ENCODE measurements at places on chromosomes 1 and 21.

- peak; percentile 51 for DNase-seq
Measured at GRCh38 chr1:155113450-155113980, 14.2 kb upstream of the EFNA1 start.

GRCh38 chr1:174996476-174996875 lies 3.3 kb upstream of the CACYBP start:
- no peak for DNase-seq

DNA sequence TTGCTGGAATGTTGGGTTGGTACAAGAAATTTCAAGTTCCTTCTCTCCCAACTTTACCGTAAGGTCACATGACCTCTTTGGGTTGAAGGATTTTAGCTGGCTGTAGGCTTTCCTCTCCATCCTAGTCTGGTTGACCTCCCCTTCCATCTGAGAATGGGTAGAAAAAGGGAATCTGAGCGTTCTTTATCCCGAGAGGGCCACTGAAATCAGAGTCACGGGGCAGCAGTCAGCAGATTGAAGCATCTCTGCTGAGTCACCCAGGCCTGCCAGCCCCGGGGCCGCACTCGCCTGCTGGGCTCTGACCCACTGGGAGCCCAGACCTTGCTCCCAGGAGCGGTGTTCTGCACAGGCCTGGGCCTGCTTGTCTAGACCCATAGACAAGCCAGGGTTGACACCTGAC lies 31.0 kb downstream of the TMCC2 start:
- DNase-seq = no peak

- peak; percentile 38 for DNase-seq
Measured at GRCh38 chr21:26846036-26846931, 1.1 kb upstream of the ADAMTS1 start.

DNA sequence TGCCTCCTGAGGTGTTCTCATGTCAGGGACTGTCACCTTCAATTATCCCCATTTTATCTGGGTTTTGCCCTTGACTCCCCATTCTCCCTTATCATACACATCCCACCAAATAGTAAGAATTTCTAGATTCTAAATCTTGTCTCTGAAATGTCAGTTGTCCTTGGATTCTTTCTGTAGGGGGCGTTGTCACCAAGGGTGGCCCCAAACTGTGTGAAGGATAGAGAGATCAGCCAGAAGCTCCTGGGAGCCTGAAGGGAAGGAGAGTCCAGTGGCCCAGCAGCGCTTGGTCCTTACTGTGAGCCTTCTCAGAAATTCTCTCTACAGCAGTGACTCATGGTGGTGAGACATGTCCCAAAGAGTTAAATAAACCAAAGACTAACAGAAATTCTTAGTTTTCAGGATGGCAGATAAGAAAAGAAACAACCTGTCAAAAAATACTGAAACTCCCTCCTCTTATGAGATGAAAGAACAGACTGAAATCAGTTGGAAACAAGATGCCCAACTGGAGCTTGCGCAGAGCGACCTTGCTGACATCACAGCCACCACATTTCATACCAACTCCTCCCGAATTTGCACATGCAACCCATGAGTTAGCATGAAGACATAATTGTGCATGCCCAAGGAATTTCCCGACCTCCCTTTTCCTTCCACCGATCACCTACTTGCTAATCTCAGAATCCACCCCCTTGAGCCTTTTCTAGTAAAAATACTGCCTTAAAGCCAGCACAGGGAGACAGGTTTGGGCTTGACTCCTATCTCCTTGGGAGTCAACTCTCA lies 109.8 kb downstream of the ELAVL4 start:
- DNase-seq = no peak

DNA sequence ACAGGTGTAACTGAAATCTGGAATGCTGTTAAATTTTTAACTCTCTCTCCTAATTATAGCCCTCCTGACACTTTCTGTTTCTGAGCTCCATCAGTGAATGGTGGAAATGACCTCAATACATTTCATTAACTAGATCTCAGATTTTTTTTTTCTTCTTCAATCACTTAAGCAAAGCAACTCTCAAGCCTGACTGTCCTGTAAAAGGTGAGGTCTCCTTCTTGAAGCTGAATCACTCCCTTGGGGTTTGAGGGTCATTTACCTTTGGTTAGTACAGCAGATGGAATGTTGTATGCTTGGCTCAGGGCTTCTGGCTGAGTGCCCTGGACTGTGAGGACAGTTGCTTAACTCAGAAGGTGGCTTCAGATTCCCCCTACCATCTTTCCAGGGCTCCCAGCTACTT lies 518.7 kb downstream of the PTPRC start:
- DNase-seq = no peak

GRCh38 chr1:56535939-56536338 lies 43.4 kb downstream of the PLPP3 start:
- no peak for DNase-seq

DNA sequence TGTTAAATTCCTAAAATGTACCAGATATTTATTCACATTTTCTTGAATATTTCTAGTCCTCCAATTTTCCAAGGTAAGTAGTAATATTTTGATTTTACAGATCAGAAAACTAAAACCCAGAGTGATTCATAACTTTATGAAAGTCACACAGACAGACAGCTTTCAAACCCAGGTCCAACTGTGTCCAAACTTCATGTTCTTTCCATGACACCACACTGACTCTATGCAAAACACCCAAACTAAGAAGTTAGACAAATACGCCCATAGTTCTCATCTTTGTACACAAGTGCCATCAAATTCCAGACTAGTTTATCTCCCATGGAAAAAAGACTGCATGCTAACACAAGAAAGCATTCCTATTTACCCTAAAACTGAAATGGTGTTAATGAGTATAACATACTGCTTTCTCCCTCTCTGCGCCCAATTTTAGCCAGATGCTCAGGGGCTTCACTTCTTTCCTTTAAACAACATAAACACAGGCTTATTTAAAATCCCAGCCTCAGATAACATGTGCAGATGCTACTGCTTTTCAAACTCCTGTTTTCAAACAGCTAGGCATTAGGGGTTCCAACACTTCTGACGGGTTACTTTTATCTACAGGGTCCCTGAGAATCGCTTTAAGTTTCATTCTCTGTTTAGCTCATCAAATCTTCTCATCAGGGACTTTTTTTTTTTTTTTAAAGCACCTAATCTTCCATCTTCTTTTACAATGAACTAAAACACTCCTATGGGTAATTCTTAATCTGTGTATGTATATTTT lies 44.6 kb downstream of the WASF2 start:
- DNase-seq = peak; percentile 48

- no peak for DNase-seq
Measured at GRCh38 chr1:10832703-10833102, 36.3 kb upstream of the CASZ1 start.

DNA sequence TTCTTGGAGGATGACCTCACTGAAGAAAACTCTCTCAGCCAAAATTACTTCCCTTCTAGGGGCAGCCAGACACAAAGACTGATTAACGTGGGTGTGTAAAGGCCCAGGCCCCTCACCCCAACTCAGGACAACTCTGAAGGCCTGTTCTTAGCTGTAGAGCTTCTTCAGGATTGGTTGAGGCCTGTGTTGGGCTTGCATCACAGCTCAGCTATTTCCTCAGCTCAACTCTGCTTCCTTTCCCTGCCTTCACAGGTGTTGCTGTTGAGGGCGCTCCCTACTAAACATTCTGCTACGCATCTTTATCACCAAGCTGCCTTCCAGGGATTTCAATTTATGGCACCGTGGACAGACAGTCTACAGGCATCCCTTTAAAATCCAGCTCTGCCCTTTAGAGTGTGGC lies 36.8 kb downstream of the MAB21L3 start:
- no peak for DNase-seq

DNA sequence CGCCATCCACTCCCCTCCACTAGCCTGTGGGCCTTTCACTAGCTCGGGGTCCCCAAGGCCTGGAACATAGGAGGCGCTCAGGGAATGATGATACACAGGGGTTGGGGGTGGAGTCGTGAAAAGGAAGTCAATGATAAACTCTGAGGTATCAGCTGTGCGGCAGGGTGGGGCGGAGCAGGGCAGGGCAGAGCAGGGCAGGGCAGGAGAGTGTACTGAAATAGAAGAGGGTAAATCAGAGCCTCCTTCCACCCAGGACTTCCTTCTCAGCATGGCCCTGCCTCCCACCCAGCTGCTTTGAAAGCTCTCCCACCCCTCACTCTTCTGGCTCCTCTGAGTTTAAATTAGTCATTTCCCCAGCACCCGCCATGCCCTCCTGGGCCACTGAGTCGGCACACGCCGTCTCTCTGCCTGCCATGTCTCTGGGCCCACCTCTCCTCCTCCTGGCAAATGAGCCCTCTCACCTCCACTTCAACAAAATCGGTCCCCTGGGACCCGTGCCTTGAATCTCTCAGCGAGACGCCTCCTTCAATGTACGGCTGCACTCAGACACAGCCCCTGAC lies 16.9 kb downstream of the CAPZB start:
- DNase-seq = no peak
